Mucosa of descending colon (tissue), 3 donors: ENCODE measurements at places on chromosomes 13 and 19.

DNA sequence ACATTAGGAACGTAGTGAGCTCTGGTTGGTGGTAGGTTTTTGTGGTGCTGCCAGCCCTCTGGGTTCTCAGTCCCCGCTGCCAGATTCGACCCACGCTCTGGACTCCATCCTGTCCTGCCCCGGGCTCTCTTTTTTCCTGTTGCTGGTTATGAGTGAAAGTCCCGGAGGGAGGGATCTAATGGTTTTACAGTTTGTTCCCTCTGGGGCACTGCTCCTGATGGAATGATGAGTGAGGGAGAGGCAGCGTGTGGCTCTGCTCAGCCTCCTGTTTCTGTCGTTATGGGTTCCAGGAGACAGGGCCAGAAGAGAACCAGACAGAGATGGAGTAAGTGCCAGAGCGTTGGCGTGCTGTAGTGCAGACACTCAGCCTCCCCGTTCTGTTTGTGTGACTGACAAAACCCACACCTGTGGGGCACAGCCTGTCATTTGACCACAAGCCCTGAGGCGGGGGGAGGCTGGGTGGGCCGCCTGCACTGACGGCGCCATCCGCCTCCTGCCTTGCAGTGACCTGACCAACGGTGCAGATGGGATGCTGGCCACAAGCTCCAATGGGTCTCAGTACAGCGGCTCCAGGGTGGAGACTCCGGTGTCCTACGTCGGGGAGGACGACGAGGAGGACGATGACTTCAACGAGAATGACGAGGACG, 18.3 kb downstream of the ATP4B start:
- peak; percentile 19 for DNase-seq

DNA sequence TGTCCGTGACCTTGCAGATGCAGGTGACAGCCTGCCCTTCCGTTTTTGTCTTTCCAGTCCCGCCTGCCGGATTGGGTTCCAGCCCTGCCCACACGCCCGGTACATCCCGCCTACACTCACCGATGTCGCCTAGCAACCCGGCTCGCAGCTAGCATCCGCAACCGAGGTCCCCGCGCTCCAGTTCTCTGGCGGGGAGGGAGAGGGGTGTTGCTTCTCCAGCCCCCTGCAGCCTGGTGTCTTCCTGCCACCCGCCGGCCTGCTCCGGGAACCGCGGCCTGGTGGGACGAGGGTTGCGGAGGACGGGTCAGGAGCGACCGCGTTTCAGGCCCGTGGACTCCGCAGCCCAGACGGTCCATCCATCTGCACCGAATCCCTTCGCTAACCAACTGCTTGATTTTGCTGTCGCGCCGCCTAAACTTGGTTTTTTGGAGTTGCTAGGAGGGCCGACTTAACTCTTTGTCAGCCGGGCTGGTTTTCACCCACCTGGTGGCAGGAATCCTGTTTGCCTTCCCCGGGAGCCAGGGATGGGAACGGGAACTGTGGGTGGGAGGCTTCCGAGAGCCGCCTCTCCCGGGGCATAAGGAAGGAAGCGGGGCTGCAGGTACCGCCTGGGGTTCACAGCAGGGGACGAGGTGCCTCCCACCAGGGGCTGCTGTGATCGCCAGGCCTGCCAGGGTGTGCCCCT, 15.4 kb upstream of the MATK start:
- DNase-seq, result peak; percentile 77

GRCh38 chr13:25980255-25980654, 71.6 kb downstream of the SHISA2 start:
- DNase-seq, result no peak

DNA sequence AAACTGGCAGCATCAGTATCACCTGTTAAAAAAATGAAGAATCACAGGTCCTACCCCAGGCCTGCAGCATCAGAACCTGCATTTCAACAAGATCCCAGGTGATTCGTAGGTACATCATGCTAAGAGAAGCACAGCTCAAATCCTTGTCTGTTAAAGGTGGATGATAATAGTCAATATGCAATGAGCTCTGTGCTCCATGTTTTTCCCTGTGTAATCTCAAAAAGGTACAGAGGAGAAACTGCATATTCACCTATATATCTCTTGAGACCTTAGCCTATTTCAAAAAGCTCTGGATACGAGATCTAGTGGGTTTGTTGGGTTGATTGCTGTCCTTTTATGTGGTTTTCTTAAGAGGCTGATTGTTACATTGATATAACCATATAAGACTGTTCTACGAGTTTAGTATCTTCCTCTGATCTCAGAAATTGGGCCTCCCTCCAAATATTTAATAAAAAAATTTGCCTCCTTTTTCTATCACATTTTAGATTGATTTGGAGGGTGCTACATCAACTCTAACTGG, 148.9 kb downstream of the DCT start:
- no peak for DNase-seq
